ENCODE measurements at places on chromosomes 7 and 10.

- no peak for DNase-seq
These were observed 469 bp downstream of the PPP3CB start for GRCh38 chr10:73495226-73495883.

DNA sequence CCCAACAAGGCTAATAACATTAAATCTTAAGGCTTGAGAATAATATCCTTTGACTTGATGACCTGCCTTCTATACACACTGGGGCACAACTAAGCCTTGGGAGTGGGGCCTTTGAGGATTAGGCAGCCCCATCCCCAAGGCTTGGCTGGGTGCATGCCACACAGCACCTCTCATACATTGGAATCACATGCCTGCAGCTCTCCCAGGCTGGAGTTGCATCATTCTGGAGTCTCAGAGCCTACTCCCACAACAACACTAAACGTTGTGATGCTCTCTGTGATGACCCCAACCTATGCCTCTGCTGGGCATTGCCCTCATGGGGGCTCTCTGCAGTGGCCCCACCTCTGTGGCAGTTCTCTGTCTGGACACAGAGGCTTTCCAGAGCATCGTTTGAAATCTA lies 31.9 kb upstream of the SGCE start:
- DNase-seq, result no peak

- no peak for DNase-seq
These were observed 146.0 kb upstream of the STEAP4 start for GRCh38 chr7:88452646-88453045.

DNA sequence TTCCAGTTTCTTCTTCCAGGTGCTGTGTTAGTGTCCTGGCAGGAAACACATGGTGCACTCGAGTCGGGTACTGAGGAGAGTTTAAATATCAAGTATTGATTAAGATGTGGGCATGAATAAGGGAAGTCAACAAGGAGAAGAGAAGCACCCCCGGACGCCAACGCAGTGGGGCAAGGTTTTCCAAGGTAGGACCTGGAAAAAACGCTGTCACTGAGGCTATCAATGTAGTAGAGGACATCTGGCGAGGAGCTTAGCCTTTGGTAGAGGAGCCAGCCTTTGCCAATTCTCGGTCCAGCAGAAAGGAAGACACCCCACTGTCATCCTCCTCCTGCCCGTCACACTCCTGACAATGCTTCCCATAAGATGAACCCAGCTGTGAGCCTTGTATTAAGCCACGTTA lies 159.6 kb downstream of the TEX36 start:
- no peak for DNase-seq

GRCh38 chr7:99090771-99091542 lies 53.0 kb downstream of the SMURF1 start:
- no peak for DNase-seq

DNA sequence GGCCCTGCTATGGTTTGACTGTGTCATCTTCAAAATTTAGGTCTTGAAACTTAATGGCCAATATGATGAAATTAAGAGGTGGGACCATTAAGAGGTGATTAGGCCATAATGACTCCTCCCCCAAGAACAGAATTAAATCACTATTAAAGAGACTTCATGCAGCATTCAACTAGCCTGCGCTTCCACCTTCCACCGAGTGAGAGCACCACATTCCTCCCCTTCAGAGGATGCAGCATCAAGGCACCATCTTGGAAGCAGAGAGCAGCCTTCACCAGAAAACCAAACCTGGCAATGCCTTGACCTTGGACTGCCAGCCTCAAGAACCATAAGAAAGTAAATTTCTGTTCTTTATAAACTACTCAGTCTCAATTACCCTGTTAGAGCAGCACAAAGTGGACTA lies 371.1 kb upstream of the NFE2L3 start:
- DNase-seq, result no peak

- DNase-seq, result no peak
These were observed 426.0 kb downstream of the DNAJB6 start for GRCh38 chr7:157762824-157763223.

GRCh38 chr10:50398823-50399222 lies 147.5 kb upstream of the ASAH2 start:
- no peak for DNase-seq

GRCh38 chr10:133285217-133285616 lies 8.5 kb upstream of the ADAM8 start:
- no peak for DNase-seq

- DNase-seq, result no peak
These were observed 14.9 kb upstream of the PLXDC2 start for GRCh38 chr10:19801369-19801768.

GRCh38 chr10:59607970-59608369 lies 101.7 kb downstream of the SLC16A9 start:
- no peak for DNase-seq

GRCh38 chr10:129690248-129691070 lies 223.4 kb downstream of the MGMT start:
- DNase-seq, result no peak

DNA sequence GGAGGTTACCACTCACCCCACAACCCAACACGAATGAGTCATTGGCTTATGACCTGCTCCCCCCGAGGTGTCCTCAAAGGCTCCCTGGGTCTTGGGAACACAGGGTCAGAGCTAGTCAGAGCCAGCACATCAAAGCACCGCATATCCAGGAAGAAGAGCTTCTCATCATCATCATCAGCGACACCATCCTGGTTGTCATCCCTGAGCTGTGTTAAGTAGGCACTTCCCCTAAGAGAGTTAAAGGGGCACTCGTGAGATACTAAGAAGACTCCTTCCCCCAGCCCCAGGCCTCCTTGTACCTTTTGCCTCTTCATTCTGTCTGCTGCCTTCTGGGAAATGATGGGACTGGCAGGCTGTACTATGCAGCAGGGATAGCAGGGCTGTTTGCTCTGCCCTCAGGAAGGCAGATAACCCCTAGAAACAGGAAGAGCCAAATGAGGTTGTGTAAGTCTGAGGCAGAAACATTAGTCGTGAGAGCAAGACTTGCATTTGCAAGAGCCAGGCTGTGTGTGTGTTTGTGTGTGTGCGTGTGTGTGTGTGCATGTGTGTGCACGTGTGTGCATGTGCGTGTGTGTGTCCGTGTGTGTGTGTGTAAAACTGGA lies 11.1 kb upstream of the CPA1 start:
- no peak for DNase-seq

DNA sequence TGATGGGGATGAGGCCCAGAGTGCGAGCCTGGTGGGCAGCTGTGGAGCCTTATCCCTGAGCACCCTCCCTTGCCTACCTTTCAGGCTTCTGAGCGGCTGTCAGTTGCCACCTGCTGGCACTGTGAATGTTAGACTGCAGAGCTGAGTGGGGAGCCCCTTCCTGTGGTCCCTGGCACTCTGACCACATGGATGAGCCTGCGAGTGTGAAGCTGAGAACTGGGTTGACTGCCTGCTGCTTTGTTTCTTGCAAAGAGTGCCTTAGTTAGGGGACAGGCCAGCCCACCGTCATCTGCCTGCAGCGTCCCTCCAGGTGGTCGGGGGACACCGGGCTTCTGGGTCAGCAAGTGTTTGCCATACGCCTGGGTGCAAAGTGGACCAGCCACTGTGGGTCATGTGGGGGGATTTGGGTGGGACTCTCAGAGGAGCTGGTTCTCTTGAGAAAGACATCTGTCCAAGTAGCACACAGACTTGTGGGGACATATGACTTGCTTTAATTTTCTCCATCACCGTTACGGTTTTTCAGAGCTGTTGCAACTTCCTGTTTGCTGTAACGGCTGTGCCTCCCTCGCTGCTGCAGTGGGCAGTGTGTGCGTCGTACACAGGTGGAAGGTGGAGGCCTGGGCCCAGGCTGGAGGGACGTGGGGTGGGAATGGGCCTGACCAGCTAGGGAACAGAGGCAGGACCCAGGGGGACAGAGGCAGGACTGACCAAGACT lies 13.7 kb downstream of the INPP5A start:
- no peak for DNase-seq

DNA sequence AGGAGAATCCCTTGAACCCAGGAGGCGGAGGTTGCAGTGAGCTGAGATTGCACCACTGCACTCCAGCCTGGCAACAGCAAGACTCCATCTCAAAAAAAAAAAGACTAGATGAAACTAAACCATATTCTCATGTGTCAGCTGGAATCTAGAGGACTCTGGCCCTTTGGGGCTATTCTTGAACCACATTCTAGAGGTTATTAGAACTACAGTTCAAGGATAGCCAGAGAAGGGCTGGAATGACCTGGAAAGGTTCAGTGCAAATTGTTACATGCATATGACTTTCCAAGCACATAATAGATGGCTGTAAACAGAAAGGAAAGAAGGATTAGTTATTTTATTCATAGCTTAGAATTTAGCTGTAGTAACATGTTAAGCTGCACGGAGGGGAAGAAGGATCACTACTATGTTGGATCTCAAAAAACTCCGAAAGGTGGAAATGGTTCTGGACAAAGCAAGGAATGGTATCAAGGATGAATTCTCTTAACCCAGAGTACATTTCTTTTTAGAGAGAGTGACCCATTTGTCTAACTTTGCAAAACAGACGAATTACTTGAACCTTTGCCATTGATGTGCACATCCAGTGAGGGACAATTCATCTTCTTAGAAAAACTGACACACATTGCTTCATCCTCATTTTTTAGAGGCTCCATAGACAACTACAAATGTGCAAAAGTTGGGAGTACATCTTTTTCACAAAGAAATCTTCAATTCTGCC lies 124.0 kb upstream of the SAMD8 start:
- no peak for DNase-seq

GRCh38 chr7:20293336-20293735 lies 37.4 kb upstream of the ITGB8 start:
- DNase-seq, result no peak

DNA sequence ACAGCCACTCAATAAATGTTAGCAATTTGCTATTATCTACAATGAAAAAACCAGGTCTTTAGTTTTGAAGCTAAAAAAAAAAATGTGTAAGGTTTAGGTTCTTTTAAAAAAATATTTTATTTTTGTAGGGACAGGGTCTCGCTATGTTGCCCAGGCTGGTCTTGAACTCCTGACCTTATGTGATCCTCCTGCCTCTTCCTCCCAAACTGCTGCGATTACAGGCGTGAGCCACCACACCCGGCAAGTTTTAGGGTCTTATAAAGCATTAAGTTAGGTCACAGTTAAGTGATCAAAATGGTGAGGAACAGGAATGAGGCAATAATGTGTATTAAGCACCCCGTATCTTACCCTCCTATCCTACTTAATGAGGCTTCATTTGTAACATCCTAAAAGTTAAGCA lies 774 bp downstream of the SEM1 start:
- DNase-seq, result no peak

DNA sequence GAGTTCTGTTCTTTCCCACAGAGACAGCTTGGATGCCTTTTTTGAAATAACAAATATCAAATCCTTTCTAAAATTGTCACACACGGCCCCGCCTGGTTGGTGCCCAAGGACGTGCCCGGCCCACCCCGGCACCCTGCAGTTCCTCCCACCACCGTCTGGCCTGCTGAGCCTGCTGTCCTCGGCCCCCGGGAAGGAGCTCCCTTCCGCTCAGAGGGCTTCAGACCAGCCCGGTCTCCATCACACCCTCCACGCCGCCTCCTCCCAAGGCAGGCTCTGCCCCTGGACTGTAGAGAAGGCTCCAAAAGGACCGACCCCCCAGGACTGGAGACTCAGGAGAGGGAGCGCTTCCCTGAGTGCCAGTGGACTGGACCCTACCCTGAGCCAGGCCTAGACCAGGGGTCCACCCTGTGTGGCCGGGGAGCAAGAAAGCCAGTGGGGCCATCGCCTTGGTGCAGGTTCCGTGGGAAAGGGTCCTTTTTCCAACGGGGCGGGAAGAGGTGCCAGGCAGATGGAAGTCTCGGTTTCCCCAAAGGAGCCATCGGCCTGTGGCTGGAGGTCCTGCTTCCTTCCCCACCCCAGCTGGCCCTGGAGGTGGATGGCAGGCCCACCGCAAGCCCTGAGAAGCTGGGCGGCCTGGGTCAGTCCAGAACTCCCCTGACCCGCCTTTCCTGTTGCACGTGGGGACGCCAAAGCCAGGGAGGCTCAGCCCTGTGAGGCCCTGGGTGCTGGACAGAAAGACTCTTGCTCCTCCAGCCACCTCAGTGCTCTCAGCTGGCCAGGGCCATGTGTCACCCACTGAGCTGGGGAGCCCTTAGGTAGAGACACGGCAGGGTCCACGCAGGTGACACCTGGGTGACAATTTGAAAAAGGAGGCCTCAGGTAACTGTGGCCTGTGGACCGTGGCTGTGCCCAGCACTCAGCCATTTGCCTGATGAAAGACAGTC lies 69.8 kb downstream of the PWWP2B start:
- no peak for DNase-seq

DNA sequence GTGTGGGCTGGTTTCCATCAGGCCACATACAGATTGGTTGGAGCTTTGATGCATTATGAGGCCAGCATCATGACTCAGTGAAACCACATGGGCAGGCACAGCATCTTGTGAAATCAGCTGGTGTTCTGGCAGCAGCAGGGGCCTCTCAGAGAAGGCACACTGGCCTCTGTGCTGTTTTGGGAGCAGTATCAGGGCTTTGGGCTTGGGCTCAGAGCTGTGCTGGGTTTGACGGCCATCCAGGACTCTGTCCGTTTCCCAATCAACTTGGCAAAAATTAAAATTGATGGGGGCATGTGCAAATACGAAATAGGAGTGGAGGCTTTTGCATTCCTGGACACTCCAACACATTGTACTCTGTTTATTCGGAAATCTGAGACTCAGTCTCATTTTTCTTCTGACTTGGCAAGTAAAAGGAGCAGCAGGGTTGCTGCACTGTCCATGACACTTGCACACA lies 190.9 kb downstream of the BMPER start:
- DNase-seq, result no peak

GRCh38 chr7:81851413-81851812 lies 81.6 kb upstream of the HGF start:
- DNase-seq, result no peak

DNA sequence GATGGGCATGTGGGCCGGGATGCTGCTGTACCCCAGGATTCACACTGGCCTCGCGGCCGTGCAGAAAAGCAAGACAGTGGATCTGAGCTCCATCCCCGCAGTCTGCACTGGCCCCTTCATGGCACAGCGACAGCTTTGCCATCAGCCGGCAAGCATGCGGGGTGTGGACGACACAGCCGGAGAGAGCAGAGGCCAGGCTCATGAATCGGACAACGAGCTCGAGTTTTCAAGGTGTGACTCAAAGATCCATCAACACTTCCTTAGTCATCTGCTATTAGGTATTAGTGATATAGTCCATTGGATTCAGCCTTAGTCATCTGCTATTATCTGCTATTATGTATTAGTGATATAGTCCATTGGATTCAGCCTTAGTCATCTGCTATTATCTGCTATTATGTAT lies 254.7 kb downstream of the KLF6 start:
- no peak for DNase-seq

GRCh38 chr10:103668351-103669242 lies 175.1 kb downstream of the NEURL1 start:
- DNase-seq, result no peak

- no peak for DNase-seq
These were observed 25.4 kb downstream of the INSIG1 start for GRCh38 chr7:155323001-155323638.

- no peak for DNase-seq
These were observed 1.6 kb upstream of the TMEM120A start for GRCh38 chr7:75995996-75996395.

GRCh38 chr10:118669835-118670234 lies 74.4 kb upstream of the PRLHR start:
- DNase-seq, result no peak

DNA sequence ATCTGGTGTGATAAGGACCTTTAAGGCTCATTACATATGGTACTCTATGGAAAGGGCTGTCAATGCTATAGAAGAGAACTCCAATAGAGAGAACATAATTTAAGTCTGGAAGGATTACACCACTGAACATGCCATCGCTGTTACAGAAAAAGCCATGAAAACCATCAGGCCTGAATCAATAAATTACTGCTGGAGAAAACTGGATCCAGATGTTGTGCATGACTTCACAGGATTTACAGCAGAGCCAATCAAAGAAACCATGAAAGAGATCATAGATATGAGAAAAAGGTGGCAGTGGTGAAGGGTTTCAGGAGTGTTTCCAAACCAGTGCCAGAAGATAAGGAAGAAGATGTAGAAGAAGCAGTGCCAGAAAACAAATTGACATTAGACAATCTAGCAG lies 18.9 kb upstream of the GPR22 start:
- DNase-seq, result no peak
